T-cell (primary cell): ENCODE measurements at places on chromosomes 5 and 9. TPM values are rescaled to one million over a fixed set of nuclear protein-coding genes. Genes with fewer than 3 reads are reported as not detected.

- no peaks in the 10 kb centered on the region for H3K4me1 ChIP-seq
- no peak overlapping the region for H3K27ac ChIP-seq
- H3K4me3 ChIP-seq = no peak overlapping the region
Observed at GRCh38 chr5:75574791-75575190, 36.5 kb upstream of the ANKDD1B start.

- H3K36me3 ChIP-seq = no peaks in the 10 kb centered on the region
- DNase-seq = no peak
- no peaks in the 10 kb centered on the region for H3K27me3 ChIP-seq
- H3K27ac ChIP-seq = no peak overlapping the region
- no peak overlapping the region for H3K4me3 ChIP-seq
Observed at GRCh38 chr9:126546036-126546435, 67.7 kb upstream of the LMX1B start.

DNA sequence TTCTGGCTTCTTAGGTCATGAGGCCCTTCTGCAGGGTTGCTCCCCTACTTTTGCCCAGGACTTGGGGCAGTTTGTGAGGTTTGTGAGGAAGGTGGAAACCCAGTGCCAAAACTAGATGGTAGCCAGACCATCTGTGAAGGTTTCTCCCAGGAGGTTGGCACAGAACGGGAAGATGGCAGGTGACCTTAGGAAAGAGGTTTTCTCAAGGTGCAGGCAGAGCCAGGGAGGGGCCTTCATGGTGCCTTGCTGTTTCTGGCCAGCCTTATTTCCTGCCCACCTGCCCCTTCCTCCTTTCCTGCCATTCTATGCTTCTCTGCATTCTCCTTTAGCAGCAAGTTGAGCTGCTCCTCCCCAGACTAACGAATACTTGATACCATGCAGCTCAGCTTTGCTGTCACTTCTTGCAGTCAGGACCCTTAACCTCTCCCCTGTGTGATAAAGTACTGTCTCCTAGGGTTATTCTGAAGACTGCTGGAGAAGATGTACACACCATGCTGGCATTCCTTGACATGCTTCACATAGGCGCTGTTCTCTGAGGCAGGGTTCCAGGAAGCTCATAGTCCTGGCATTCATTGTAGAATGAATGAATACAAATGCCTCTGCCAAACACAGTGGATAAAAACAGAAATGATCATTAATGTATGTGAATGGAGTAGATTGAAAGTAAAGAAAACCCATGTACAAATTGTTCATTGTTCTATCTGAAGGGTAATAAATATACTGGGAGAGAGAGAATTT is 154.3 kb downstream of the KDM4C start:
- no peak overlapping the region for H3K27ac ChIP-seq
- H3K27me3 ChIP-seq = no peaks in the 10 kb centered on the region
- H3K4me1 ChIP-seq = no peaks in the 10 kb centered on the region
- no peaks in the 10 kb centered on the region for H3K36me3 ChIP-seq
- no peak overlapping the region for H3K4me3 ChIP-seq

DNA sequence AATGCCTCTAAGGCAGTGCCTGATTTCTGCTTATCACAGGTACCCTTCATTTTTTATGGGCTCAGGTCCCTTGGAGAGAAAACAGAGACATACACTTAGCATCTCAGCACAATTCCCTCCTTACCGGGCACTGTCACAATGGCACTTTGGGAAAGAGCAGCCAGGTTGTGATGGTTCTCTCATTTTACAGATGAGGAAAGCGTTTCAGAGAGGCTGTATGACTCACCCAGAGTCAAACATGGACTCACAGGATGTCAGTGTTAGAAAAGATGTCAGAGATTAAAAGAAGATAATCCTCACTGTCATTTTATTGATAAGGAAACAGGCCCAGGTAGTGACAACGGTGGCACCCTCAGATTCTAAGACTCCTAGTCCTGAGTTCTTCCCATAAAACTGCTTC is 12.0 kb upstream of the SLC31A2 start:
- no peak overlapping the region for H3K27ac ChIP-seq
- no peak for DNase-seq
- H3K4me3 ChIP-seq = no peak overlapping the region
- H3K27me3 ChIP-seq = no peaks in the 10 kb centered on the region
- H3K4me1 ChIP-seq = no peaks in the 10 kb centered on the region

- H3K27ac ChIP-seq = no peak overlapping the region
- H3K4me1 ChIP-seq = no peaks in the 10 kb centered on the region
- DNase-seq = no peak
- H3K36me3 ChIP-seq = no peaks in the 10 kb centered on the region
- H3K27me3 ChIP-seq = no peaks in the 10 kb centered on the region
Observed at GRCh38 chr9:107049046-107049802, 186.3 kb downstream of the ZNF462 start.

GRCh38 chr5:74342948-74343682 is 297.4 kb downstream of the ENC1 start:
- no peak overlapping the region for H3K27ac ChIP-seq
- no peaks in the 10 kb centered on the region for H3K36me3 ChIP-seq
- no peak overlapping the region for H3K4me3 ChIP-seq
- DNase-seq = no peak
- H3K27me3 ChIP-seq = peaks cover 5% of the 10 kb centered on the region

GRCh38 chr5:157865781-157866180 is 6.8 kb upstream of the CLINT1 start:
- no peak overlapping the region for H3K27ac ChIP-seq
- DNase-seq = no peak
- H3K36me3 ChIP-seq = no peaks in the 10 kb centered on the region
- no peak overlapping the region for H3K4me3 ChIP-seq
- peaks cover 14% of the 10 kb centered on the region for H3K4me1 ChIP-seq
- H3K27me3 ChIP-seq = peaks cover 5% of the 10 kb centered on the region

DNA sequence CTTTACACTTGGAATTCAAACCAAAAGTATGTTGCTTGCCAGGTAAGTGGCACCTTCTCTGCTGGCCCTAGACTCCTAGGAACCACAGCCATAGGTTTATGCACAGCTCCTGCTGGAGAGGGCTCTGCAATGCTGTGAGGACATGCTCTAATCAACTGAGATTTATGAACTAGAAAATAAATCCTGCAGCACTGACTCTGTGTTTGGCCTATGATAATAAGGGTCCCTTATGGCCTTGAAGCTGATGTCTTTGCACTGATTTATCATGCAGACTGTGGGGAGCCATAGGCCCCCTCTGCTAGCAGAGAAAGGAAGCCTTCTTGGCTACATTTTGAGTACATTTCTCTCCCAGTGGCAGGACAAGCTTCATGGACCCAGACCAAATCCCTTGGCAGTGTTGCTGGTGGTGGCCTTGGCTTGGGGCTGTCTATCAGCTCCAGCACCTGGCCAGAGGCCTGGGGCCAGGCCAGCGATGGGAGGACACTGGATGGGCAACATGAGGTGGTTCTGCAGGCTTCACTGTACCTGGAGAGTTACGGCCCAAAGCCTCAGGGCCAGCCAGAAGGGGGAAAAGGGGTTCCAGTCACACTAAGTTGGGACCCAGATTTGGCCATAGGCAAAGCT is 178.0 kb downstream of the SEMA6A start:
- H3K27me3 ChIP-seq = no peaks in the 10 kb centered on the region
- DNase-seq = no peak
- H3K4me3 ChIP-seq = no peak overlapping the region
- H3K36me3 ChIP-seq = no peaks in the 10 kb centered on the region
- no peak overlapping the region for H3K27ac ChIP-seq

- H3K36me3 ChIP-seq = no peaks in the 10 kb centered on the region
- H3K4me3 ChIP-seq = no peak overlapping the region
- DNase-seq = no peak
- H3K27me3 ChIP-seq = peaks cover 6% of the 10 kb centered on the region
Observed at GRCh38 chr9:127390248-127390545, 6.8 kb upstream of the SLC2A8 start.

- H3K4me1 ChIP-seq = no peaks in the 10 kb centered on the region
- H3K36me3 ChIP-seq = no peaks in the 10 kb centered on the region
- no peaks in the 10 kb centered on the region for H3K27me3 ChIP-seq
Observed at GRCh38 chr5:136123236-136123768, 9.3 kb upstream of the SMAD5 start.

GRCh38 chr5:132071338-132071707 is 2.3 kb upstream of the CSF2 start:
- DNase-seq = no peak
- H3K27me3 ChIP-seq = no peaks in the 10 kb centered on the region
- H3K36me3 ChIP-seq = no peaks in the 10 kb centered on the region
- H3K4me3 ChIP-seq = no peak overlapping the region
- no peak overlapping the region for H3K27ac ChIP-seq

- peak overlapping the region; percentile 25 for H3K27ac ChIP-seq
- no peak overlapping the region for H3K4me3 ChIP-seq
- no peaks in the 10 kb centered on the region for H3K36me3 ChIP-seq
- H3K27me3 ChIP-seq = no peaks in the 10 kb centered on the region
- peaks cover 13% of the 10 kb centered on the region for H3K4me1 ChIP-seq
Observed at GRCh38 chr5:55856516-55857246, 5.5 kb downstream of the IL31RA start.

GRCh38 chr5:4068171-4068570 is 472.5 kb downstream of the IRX1 start:
- no peak overlapping the region for H3K27ac ChIP-seq
- no peaks in the 10 kb centered on the region for H3K36me3 ChIP-seq
- no peak overlapping the region for H3K4me3 ChIP-seq
- H3K27me3 ChIP-seq = no peaks in the 10 kb centered on the region
- no peaks in the 10 kb centered on the region for H3K4me1 ChIP-seq

- no peak overlapping the region for H3K4me3 ChIP-seq
- no peaks in the 10 kb centered on the region for H3K27me3 ChIP-seq
- H3K36me3 ChIP-seq = peaks cover 80% of the 10 kb centered on the region
- no peak overlapping the region for H3K27ac ChIP-seq
- DNase-seq = no peak
- no peaks in the 10 kb centered on the region for H3K4me1 ChIP-seq
Observed at GRCh38 chr5:177529247-177530203, 12.8 kb upstream of the DDX41 start.

Gene PCAT7
- not detected for total RNA-seq

Gene TXNDC8
- total RNA-seq = not detected

Gene CDKN2B
- 1.4 TPM for total RNA-seq

Gene ASS1
- 1.2 TPM for total RNA-seq

Gene FRRS1L
- total RNA-seq = not detected
